Fibroblast of lung (primary cell): ENCODE measurements at places on chromosomes 1 and 21. TPM values are rescaled to one million over a fixed set of nuclear protein-coding genes. Genes with fewer than 3 reads are reported as not detected.

The DFFA gene
- 32.1 and 33.5 TPM in 2 replicates for total RNA-seq

The TNFAIP8L2 gene
- total RNA-seq: not detected in 2 replicates

The COL16A1 gene
- 80.3 and 150 TPM in 2 replicates for total RNA-seq

The KAZN gene
- total RNA-seq: 4.6 and 5.0 TPM in 2 replicates

The TMPRSS15 gene
- not detected in 2 replicates for total RNA-seq

The NBPF6 gene
- total RNA-seq: not detected in 2 replicates

The MMEL1 gene
- 0.33 TPM in 1 of 2 replicates, not detected in the other for total RNA-seq

The CFAP126 gene
- not detected in 2 replicates for total RNA-seq

The DNM3 gene
- 1.8 and 3.6 TPM in 2 replicates for total RNA-seq

The GCSAML gene
- total RNA-seq: not detected in 2 replicates

The TFB2M gene
- total RNA-seq: 14.9 and 15.9 TPM in 2 replicates

The HRNR gene
- total RNA-seq: not detected in 2 replicates

The AZIN2 gene
- 4.4 and 9.1 TPM in 2 replicates for total RNA-seq
